ENCODE measurements at places on chromosomes 2 and 18.

DNA sequence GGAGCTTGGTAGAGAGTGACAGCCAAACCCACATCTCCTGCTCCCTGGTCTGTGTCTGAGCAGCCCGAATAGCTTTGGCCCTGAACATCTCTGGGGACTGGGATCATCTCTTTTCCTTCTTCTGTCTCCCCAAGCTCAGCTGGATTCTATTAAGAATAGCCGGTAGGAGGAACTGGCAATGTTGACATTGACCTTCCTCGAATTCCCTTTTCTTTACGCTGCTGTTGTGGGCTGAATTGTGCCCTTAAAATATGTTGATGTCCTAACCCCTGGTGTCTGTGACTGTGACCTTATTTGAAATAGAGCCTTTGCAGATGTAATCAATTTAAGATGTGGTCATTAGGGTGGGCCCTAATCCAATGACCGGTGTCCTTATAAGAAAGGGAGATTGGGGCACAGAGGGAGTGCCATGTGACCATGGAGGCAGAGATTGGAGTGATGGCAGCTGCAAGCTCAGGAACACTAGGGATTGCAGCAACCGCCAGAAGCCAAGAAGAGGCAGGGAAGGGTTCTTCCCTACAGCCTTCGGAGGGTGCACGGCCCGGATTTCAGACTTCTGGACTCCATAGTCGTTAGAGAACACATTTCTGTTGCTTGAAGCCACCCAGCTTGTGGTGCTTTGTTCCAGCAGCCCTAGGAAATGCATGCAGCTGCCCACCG lies 5.8 kb upstream of the SFTPB start:
- DNase-seq: no peak

- no peak for DNase-seq
These were observed 31.7 kb downstream of the SDC1 start for GRCh38 chr2:20193185-20193584.

DNA sequence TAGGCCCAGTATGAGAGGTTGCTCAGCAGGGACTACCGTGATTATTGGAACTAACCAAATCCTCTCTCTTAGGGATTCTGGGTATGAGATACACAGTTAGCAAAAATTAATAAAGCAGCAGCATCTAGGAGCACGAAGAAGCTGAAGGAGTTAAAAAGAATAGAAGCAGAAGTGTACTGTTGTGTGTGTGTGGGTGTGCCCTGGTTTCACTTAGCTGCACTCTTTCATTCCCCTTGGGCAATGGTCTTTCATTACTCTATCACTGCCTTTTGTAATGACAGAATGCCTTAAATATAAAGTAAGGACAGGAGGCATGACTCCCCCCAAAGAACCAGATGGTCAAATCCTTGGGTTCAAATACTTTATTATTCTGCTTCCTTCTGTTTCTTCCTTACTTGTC lies 115.9 kb upstream of the CD302 start:
- DNase-seq: no peak

- no peak for DNase-seq
These were observed 129.2 kb downstream of the HNMT start for GRCh38 chr2:138093455-138093854.

- no peak for DNase-seq
These were observed 31.4 kb downstream of the POLR1A start for GRCh38 chr2:86074256-86074655.

DNA sequence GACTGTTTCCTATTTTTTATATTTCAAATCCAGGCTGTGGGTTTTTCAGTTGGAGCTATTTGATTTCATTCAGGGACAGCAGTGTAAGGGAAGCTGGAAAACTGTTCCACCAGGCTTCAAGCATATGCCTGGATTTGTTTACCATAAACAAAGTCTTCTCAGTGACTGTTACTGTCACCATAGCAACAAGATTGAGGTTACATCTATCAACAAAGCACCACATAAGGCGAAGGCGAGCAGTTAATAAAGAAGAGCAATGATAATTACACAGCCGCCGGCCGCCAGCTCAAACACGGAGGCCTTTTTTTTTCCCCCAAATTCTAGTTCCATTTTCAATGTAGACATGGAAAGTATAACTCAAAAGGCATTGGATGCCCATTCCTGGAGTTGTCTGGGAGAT lies 553.7 kb upstream of the SYT4 start:
- DNase-seq: peak; percentile 32

GRCh38 chr2:180463608-180464007 lies 456.5 kb upstream of the CWC22 start:
- DNase-seq: no peak

GRCh38 chr2:70035344-70035844 lies 51.9 kb upstream of the PCBP1 start:
- DNase-seq: no peak

Data from large intestine (tissue), 12 donors.